SHP77 (cell line): ENCODE measurements at places on chromosomes 2 and 18.

DNA sequence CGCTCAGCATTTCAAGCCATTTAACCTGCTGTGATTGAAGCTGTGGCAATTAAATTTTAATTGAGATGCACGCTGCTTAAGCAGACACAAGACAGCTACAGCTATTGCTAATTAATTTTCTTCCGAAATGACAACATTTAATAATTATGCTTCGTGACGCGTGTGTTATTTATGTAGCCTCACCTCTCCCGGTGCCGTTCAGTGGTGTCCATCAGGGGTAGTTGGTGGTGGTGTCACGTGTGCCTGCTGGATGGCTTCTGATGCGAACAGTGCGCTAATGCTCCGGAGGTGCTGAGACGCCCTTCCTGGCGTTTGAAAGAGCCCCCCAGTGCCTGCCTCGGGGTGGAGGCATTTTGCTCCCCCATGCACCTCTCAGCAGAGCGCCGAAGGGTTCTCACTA is 39.5 kb downstream of the GLI2 start:
- no peak for DNase-seq

DNA sequence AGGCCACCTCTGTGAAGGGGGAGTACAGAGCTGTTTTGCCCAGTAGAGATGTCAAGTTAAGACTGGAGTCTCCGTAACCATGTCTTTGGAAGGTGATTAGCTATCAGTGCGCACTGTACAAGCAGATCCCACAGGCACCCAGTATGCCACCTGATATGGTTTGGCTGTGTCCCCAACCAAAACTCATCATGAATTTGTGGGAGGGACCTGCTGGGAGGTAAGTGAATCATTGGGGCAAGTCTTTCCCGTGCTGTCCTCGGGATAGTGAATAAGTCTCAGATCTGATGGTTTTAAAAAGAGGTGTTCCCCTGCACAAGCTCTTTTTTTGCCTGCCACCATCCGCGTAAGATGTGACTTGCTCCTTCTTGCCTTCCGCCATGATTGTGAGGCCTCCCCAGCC is 90.2 kb downstream of the ACTR2 start:
- DNase-seq, result no peak

- DNase-seq, result no peak
These were observed 22.0 kb upstream of the PNO1 start for GRCh38 chr2:68135448-68136320.

- DNase-seq, result no peak
These were observed 263.0 kb downstream of the PTGR3 start for GRCh38 chr18:74945774-74946545.

GRCh38 chr2:62175728-62176127 is 20.2 kb upstream of the B3GNT2 start:
- DNase-seq, result no peak

DNA sequence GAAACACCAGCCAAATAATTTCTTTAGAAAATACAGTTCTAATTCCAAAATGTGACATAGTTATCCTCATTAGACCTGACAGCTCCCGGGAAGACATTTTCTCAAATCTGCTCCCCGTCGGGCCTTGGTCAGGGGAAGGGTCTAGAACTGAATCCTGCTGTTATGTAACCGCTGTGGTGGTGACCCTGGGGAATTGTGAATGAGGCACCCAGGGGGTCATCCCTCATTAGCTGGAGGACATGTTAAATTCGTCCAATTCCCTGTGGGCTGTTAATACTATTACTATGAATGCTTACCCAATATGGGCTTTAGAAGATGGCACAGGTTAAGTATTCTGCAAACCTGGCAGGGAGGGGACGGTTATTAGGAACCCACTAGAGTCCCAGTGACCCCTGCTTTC is 11.8 kb downstream of the CPLX4 start:
- no peak for DNase-seq

GRCh38 chr18:23196119-23197007 is 61.1 kb downstream of the CABLES1 start:
- DNase-seq, result no peak

DNA sequence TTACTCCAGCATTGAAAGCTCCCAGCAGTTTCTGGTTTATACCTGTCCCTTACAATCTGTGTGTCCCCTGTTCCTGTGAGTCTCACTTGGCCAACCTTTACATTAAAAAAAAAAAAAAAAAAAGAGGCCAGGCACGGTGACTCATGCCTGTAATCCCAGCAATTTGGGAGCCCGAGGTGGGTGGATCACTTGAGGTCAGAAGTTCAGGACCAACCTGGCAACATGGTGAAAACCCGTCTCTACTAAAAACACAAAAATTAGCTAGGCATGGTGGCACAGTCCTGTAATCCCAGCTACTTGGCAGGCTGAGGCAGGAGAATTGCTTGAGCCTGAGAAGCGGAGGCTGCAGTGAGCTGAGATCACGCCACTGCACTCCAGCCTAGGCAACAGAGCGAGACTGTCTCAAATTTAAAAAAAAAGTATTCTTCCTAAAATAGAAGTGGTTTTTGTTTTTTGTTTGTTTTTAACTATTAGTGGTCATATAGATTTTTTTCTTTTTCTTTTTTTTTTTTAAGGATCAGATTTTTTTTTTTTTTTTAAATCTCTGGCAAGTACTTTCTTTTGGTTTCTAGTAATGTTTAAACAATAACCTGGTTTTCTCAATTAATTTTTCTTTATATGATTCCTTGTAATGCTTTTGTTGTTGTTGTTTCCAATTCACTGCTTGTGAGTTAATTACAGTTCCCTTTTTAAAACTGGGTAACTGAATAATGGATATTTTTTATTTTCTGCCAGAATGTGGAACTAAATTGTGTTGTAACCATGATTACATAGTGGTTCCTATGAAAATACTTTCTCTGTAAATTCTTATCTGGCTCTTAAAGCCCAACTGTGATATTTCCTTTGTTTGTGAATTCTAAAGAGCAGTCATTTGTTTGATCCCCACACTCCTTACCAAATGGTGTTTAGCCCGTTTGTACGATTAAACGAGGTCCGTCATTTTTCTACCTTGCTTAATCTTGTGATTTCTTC is 116.8 kb downstream of the CTAGE1 start:
- DNase-seq, result no peak
